ENCODE measurements at places on chromosomes 2 and 18.
A peak's percentile ranks its signal among the peaks of the same experiment; 100 is the strongest.

- no peak for DNase-seq
- H3K27ac ChIP-seq = no peak overlapping the region
- H3K4me3 ChIP-seq = no peak overlapping the region
These were observed 251.3 kb upstream of the PXDN start for GRCh38 chr2:1995584-1995983.

DNA sequence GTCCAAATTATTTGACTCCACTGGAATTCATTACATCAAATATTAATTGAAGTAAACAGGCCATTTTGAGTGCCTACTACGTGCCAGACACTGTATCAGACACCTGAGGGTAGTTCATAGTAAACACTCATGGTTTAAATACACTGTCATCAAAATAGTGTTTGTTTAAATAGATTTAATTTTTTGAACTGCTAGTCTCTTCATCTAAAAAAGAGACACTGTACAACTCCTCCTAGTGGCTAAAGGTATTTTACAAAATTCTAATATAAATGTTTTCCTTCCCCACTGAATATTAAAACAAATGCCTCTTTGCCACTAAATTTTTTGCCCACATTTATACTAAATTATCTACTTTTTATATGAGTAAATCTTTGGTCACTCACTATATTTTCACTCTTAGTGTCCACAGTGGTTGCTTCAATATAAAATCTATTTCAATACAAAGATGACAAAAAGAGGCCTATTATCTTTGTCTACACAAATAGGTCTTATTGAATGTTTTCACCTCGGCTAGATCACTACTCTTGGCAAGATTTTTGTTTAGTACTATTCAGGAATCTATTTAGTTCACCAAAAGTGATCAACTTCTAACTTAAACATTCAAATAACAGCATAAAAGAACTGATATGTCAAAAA, 122.1 kb downstream of the TMEM247 start:
- DNase-seq = no peak
- peaks cover 5% of the 10 kb centered on the region for H3K36me3 ChIP-seq
- H3K4me1 ChIP-seq = no peaks in the 10 kb centered on the region
- H3K27me3 ChIP-seq = no peaks in the 10 kb centered on the region

GRCh38 chr2:74524005-74524404, 2.0 kb downstream of the DQX1 start:
- peaks cover 32% of the 10 kb centered on the region for H3K36me3 ChIP-seq
- no peak for DNase-seq
- peaks cover 19% of the 10 kb centered on the region for H3K4me1 ChIP-seq
- H3K27me3 ChIP-seq = peaks cover 17% of the 10 kb centered on the region
- no peak overlapping the region for H3K27ac ChIP-seq
- no peak overlapping the region for H3K4me3 ChIP-seq

GRCh38 chr2:98664323-98664722, 55.9 kb downstream of the UNC50 start:
- peak overlapping the region; percentile 99 for H3K27ac ChIP-seq
- DNase-seq = peak; percentile 73
- H3K4me3 ChIP-seq = peak overlapping the region; percentile 72
- peaks cover 67% of the 10 kb centered on the region for H3K4me1 ChIP-seq

GRCh38 chr18:1353025-1353424, 448.4 kb downstream of the ADCYAP1 start:
- no peak overlapping the region for H3K27ac ChIP-seq
- no peak for DNase-seq
- H3K27me3 ChIP-seq = no peaks in the 10 kb centered on the region
- no peaks in the 10 kb centered on the region for H3K36me3 ChIP-seq
- no peaks in the 10 kb centered on the region for H3K4me1 ChIP-seq
- no peak overlapping the region for H3K4me3 ChIP-seq

DNA sequence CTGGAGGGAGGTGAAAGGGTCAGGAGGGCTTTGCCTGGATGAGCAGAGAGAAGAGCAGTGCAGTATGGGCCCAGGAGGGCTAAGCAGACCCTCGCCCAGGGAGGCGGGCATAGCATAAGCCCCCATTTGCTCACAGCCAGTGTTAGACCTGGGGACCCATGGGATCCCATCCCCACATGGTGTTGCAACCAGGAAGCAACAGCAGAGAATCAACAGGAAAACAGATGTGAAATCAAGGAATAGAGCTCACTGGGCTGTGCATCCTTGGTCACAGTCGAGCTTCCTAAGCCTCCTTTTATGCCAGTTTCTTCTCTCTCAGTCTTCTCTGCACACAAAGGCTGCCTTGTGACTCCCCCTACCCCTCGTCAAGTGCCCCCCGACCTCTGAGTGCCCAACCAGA, 19.9 kb downstream of the ASB18 start:
- peaks cover 21% of the 10 kb centered on the region for H3K27me3 ChIP-seq
- H3K36me3 ChIP-seq = no peaks in the 10 kb centered on the region
- no peaks in the 10 kb centered on the region for H3K4me1 ChIP-seq
- no peak overlapping the region for H3K27ac ChIP-seq
- no peak for DNase-seq
- no peak overlapping the region for H3K4me3 ChIP-seq

DNA sequence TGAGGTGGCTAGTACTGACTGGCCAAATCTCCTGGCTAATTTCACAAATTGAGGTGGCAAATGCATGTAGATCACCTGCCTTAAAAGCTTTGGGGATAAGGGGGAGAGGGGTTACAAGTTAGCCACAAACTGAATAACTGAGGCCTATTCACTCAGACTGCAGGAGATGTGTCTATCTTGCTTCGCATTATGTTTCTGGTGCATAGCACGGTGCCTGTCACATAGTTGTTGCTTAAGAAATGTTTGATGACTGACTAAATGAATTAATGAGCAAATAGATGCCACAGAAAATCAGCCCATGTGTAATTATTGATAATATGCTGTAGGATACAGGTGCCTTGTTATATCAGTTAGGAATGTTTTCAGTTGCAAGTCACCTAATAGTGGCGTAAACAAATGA, 12.5 kb upstream of the SLC40A1 start:
- DNase-seq = no peak
- no peaks in the 10 kb centered on the region for H3K27me3 ChIP-seq
- peaks cover 28% of the 10 kb centered on the region for H3K4me1 ChIP-seq
- no peak overlapping the region for H3K4me3 ChIP-seq
- no peak overlapping the region for H3K27ac ChIP-seq
- no peaks in the 10 kb centered on the region for H3K36me3 ChIP-seq

- DNase-seq = no peak
- H3K27me3 ChIP-seq = no peaks in the 10 kb centered on the region
- peaks cover 35% of the 10 kb centered on the region for H3K36me3 ChIP-seq
- H3K27ac ChIP-seq = no peak overlapping the region
- H3K4me3 ChIP-seq = no peak overlapping the region
These were observed 56.9 kb upstream of the NFU1 start for GRCh38 chr2:69494126-69494525.

GRCh38 chr18:75524181-75524580, 96.7 kb upstream of the SMIM21 start:
- H3K4me3 ChIP-seq = no peak overlapping the region
- DNase-seq = no peak
- peaks cover 4% of the 10 kb centered on the region for H3K27me3 ChIP-seq
- no peaks in the 10 kb centered on the region for H3K36me3 ChIP-seq
- no peaks in the 10 kb centered on the region for H3K4me1 ChIP-seq

- peaks cover 83% of the 10 kb centered on the region for H3K4me1 ChIP-seq
- DNase-seq = no peak
- no peaks in the 10 kb centered on the region for H3K27me3 ChIP-seq
- H3K36me3 ChIP-seq = peaks cover 59% of the 10 kb centered on the region
- no peak overlapping the region for H3K4me3 ChIP-seq
- H3K27ac ChIP-seq = no peak overlapping the region
These were observed 11.9 kb downstream of the BCL2 start for GRCh38 chr18:63307551-63308200.

- peaks cover 36% of the 10 kb centered on the region for H3K4me1 ChIP-seq
- peaks cover 6% of the 10 kb centered on the region for H3K36me3 ChIP-seq
- peak; percentile 95 for DNase-seq
- H3K27me3 ChIP-seq = no peaks in the 10 kb centered on the region
- peak overlapping the region; percentile 85 for H3K27ac ChIP-seq
- H3K4me3 ChIP-seq = peak overlapping the region; percentile 67
These were observed 14.5 kb downstream of the PDCD1 start for GRCh38 chr2:241844066-241844728.

- H3K4me1 ChIP-seq = peaks cover 51% of the 10 kb centered on the region
- H3K27ac ChIP-seq = peak overlapping the region; percentile 88
- peak overlapping the region; percentile 64 for H3K4me3 ChIP-seq
- peak; percentile 44 for DNase-seq
- H3K27me3 ChIP-seq = no peaks in the 10 kb centered on the region
These were observed 52.8 kb downstream of the CLASP1 start for GRCh38 chr2:121596221-121597080.

DNA sequence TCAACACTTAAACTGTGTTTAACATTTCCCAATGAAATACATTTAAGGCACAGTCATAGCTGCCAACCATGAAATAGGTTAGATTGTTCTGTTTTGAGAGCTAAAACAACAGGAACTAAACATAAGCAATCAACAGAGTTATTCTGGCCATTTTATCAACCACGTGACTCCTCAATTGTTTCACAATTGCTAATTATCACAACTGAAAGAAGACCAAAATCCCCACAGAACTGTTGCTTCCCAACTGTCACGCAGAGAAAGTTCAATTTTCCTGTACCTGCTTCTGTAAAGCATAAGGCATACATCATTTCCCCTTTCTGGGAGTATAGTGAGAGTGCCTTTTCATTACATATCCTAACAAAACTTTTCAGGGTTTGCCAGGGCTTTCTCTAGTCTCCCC, 248.6 kb downstream of the EPHA4 start:
- H3K27ac ChIP-seq = no peak overlapping the region
- peaks cover 2% of the 10 kb centered on the region for H3K27me3 ChIP-seq
- H3K36me3 ChIP-seq = peaks cover 2% of the 10 kb centered on the region
- no peak for DNase-seq
- H3K4me3 ChIP-seq = no peak overlapping the region

- H3K4me3 ChIP-seq = no peak overlapping the region
- H3K27me3 ChIP-seq = peaks cover 23% of the 10 kb centered on the region
- H3K4me1 ChIP-seq = peaks cover 6% of the 10 kb centered on the region
- DNase-seq = no peak
- no peak overlapping the region for H3K27ac ChIP-seq
These were observed 6.7 kb upstream of the QPCT start for GRCh38 chr2:37337620-37338280.

GRCh38 chr2:54960164-54960563, 90.1 kb downstream of the RTN4 start:
- no peak for DNase-seq
- no peaks in the 10 kb centered on the region for H3K36me3 ChIP-seq
- H3K4me3 ChIP-seq = no peak overlapping the region
- peaks cover 9% of the 10 kb centered on the region for H3K4me1 ChIP-seq
- no peaks in the 10 kb centered on the region for H3K27me3 ChIP-seq
